Lung microvascular endothelial cell (primary cell): ENCODE measurements at places on chromosomes 7 and 10. TPM values are rescaled to one million over a fixed set of nuclear protein-coding genes. Genes with fewer than 3 reads are reported as not detected.

The COL26A1 gene
- under 0.01 TPM in 1 of 2 replicates, not detected in the other for total RNA-seq

GRCh38 chr7:64863969-64864368 is 39.1 kb upstream of the ZNF273 start:
- no peak for DNase-seq

DNA sequence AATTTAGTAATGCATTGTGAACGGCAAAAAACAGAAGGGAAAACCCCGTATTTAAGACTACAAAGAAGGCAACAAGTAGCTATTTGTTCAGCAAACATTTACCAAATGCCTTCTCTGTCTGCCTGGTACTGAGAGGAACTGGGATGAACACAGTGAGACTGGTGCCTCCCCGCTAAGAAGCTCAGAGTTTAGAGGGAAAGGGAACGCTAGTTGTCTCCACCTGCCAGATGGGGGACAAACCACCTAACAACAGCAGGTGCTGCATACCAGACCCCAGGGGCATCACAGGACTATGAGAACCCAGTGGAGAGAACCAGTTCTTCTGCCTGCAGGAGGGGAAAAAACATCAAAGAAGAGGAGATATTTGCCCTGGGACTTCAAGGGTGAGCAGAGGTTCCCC is 147.1 kb downstream of the SLC25A13 start:
- DNase-seq: no peak

- no peak for DNase-seq
Observed at GRCh38 chr7:101804088-101804963, 13.1 kb upstream of the CUX1 start.

The TBL2 gene
- total RNA-seq: 37.0 and 40.7 TPM in 2 replicates

DNA sequence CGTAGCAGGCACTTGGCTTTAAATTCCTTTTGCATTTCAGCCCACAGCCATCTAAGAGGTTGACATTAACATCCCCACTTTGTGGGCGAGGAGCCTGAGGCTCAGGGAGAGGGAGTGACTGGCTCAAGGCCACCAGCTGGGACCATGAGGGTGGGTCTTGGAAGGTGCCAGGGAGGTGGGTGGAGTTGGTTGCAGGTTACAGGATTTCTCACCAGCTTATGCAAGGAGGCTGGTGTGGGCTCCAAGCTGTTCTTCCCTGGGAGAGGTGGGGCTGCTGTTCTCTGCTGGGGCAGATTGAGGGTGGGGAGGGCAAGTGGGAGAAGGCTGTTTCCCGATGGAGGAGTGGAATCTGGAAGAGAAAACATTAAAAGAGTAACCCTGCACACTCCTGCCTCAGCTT is 14.1 kb upstream of the C10orf95 start:
- no peak for DNase-seq
